CD4-positive, alpha-beta T cell treated with Interleukin-17A for 4 hours (primary cell): ENCODE measurements at places on chromosomes 7 and 10.
A peak's percentile ranks its signal among the peaks of the same experiment; 100 is the strongest.

GRCh38 chr10:13847201-13847631, 260.5 kb downstream of the PRPF18 start:
- no peak for DNase-seq

DNA sequence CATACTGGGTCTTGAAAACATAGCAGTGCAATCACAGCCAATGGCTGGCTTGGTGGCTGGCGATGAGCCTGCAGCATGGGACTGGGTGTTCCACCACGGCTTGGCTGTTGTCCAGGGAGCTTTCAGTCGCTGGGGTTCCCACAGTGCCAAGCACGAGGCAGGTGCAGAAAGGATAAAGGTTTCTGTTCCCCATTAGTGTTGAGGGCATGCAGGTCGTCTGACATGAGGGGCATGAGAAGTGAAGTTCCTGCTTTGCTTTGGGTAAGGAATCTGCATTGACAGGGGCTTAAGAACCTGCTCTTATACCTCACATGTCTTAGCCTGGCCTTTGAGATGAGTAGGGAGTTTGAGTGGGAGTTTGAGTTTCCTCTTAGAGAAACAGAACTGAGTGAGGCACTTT, 9.0 kb upstream of the CFTR start:
- no peak for DNase-seq

DNA sequence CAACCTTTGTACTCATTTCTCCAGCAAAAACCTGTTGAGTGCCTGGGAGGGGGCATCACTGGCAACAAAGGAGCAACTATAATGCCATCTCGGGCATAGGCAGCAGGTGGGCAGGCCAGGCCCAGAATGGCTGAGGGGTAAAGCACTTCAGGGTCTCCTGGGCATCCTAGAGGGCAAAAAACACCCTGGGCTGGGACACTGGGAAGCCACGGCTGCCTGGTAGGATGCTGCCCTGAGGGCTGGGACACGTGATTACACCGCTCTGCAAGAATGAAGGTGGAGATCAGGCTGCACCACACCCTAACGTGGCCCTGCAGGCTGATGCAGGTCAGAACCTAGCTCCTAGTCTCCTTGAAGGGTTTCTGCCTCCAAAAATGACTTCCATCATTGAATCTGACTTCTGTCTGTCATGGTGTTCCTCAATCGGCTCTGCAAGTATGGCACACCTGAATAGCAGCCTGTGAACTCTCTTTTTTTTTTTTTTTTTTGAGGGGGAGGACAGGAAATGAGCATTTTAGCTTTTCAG, 4.5 kb upstream of the TRAPPC14 start:
- peak; percentile 48 for DNase-seq

DNA sequence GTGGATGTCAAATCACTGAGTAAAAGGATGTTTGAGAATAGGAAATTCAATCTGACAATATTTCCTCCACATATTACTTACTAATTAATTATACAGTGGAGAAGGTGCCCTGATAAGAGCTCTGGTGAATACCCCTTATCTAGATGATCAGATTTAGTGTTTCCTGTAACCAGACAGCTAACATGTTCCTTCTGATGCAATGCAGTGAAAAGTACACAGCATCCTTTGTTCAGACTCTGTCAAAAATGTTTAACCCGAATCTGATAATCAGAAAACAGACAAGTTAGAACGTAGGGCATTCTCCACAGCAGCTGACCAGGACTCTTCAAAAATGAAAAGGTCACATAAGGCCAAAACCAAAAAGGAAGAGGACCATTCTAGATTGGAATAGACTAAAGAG, 46.2 kb downstream of the WDR11 start:
- DNase-seq, result no peak

DNA sequence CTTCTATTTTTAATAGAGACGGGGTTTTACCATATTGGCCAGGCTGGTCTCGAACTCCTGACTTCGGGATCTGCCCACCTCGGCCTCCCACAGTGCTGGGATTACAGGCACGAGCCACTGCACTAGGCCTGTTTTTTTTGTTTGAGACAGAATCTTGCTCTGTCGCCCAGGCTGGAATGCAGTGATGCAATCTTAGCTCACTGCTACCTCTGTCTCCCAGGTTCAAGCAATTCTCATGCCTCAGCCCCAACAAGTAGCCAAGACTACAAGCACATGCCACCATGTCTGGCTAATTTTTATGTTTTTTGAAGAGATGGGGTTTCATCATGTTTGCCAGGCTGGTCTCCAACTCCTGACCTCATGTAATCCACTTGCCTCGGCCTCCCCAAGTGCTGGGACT, 73.7 kb downstream of the TYW1B start:
- no peak for DNase-seq

DNA sequence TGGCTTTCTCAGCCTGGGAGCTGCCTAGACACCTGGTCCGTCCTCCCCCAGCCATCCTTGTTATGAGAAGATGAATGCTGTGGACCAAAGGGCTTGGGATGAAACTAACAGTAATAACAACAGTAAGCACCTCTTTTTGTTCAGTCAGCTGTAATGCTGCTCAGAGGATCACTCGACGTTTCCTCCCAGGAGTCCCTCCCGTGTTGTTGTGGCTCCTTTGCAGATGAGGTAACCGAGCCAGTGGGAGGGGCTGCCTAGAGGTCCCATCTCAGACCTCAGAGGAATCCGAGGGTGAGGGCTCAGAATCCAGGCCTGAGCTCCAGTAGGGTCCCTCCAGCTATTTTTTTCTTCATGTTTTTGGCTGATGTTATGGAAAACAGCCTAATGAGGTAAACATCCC, 145.1 kb downstream of the TMEM178B start:
- no peak for DNase-seq

- DNase-seq, result no peak
These were observed 35.2 kb downstream of the ST7 start for GRCh38 chr7:116988363-116988989.
